Activated CD4-positive, alpha-beta T cell treated with anti-CD3 and anti-CD28 coated beads, Interleukin-2, amount 10 ng/mL, durations not matched to agents 7 days and 5 days (primary cell): ENCODE measurements at places on chromosomes 2 and 18. TPM values are rescaled to one million over a fixed set of nuclear protein-coding genes. Genes with fewer than 3 reads are reported as not detected.
A peak's percentile ranks its signal among the peaks of the same experiment; 100 is the strongest.

CFLAR gene
- total RNA-seq: 98.4 TPM

DNA sequence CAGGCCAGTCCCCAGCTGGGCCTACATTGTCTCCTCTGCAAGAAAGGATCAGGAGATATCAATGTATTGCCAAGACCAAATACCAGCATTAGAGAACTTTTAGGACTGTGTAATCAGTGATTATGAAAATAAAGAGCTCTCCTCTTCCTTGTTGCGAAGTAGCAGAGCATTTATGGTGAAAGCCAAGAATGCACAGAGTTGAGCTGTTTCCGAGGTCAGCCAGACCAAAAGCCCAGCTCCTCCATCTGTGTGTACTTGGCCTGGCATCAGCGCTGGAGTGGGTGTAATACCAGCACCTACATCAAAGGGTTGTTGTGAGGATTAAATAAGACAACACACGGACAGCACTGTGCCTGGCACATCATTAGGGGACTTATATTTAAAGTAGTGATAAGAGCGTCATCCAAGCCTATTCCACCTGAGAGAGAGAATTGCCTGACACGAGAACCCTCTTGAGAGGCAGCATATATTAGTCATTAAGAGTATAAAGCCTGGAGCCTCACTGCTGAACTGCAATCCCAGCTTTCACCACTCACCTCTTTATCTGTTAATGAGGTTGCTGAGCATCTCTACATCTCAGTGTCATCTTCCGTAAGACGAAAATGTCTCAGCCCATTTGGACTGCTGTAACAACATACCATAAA, 7.4 kb upstream of the SLC16A14 start:
- no peak overlapping the region for H3K27ac ChIP-seq
- no peak overlapping the region for H3K4me3 ChIP-seq
- H3K36me3 ChIP-seq: no peaks in the 10 kb centered on the region
- no peaks in the 10 kb centered on the region for H3K4me1 ChIP-seq
- H3K27me3 ChIP-seq: peaks cover 3% of the 10 kb centered on the region
- no peak for DNase-seq

PIEZO2 gene
- total RNA-seq: not detected

DNA sequence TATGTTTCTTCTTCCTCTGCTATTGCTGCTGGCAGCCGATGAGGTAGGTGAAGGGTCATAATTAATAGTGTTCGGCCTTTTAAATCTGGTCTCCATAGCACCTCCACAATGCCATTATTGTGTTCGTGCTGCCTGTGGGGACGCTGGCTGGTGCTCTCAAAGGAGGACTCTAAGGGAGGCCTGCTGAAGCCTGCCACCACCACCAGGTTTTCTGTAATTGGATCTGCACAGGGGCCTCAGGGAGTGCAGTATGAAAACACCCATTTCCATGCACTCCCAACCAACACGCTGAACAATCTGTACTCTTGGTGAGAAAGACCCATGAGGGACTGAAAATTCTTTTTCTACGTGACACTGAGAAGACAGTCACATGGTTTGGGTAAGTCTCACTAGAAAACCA, 17.6 kb upstream of the CLIP4 start:
- no peaks in the 10 kb centered on the region for H3K36me3 ChIP-seq
- H3K4me3 ChIP-seq: no peak overlapping the region
- DNase-seq: no peak
- H3K4me1 ChIP-seq: peaks cover 2% of the 10 kb centered on the region

DNA sequence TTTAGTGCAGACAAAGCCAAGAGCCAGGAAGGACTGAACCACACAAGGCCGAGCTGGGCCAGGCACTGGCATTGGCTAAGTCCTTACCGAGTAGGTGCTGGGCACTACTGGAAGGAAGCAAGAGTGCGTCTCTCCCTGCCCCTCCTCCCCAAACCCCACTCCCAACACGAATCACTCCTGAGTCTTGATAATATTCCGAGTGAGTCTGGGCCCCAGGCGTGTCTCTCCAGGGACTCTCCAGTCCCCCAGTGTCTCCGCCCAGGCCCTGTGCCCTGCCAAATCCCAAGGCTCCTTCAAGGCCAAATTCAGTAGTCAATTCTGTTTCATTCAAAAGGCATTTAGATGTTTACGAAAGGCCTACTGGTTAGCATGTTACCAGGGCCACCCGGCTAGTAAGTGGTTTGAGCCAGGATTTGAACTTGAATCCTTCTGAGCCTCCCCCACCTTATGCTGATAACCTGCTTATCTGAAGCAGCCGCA, 82.8 kb downstream of the GLI2 start:
- H3K27ac ChIP-seq: no peak overlapping the region
- no peaks in the 10 kb centered on the region for H3K36me3 ChIP-seq
- no peak for DNase-seq
- no peak overlapping the region for H3K4me3 ChIP-seq

GRCh38 chr18:73719611-73720010, 428.0 kb downstream of the FBXO15 start:
- DNase-seq: no peak
- no peak overlapping the region for H3K27ac ChIP-seq
- no peaks in the 10 kb centered on the region for H3K4me1 ChIP-seq
- no peaks in the 10 kb centered on the region for H3K27me3 ChIP-seq

OTOS gene
- total RNA-seq: not detected

DNA sequence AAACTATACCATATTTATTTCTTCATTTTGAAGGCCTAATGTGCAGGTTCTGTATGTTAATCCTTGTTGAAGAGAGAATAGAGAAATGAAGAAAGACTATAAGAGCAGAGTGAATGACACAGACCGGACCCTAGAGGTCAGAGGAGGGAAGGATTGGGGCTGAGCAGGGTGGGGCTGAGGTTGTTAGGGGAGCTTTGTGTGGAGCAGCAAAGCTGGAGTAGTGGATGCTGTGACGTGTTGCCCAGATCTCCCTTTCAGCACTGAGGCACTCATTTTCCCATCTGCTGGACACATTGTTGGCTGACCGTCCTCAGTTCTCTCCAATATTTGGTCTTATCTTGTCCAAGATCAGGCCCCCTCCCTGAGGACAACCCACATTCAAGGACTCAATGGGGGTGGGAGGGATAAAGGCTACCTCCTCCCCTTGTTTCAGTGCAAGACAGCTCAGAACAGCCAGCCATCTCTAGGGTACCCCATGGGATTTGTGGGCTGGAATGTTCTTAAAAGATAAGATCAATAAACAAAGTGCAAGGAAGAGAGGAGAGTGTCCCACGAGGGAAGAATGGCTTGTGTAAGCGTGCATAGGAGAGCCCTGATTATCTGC, 143.6 kb downstream of the TDRD15 start:
- DNase-seq: no peak
- no peak overlapping the region for H3K4me3 ChIP-seq
- H3K36me3 ChIP-seq: no peaks in the 10 kb centered on the region
- no peaks in the 10 kb centered on the region for H3K4me1 ChIP-seq

ITGA4 gene
- total RNA-seq: 160 TPM

DNA sequence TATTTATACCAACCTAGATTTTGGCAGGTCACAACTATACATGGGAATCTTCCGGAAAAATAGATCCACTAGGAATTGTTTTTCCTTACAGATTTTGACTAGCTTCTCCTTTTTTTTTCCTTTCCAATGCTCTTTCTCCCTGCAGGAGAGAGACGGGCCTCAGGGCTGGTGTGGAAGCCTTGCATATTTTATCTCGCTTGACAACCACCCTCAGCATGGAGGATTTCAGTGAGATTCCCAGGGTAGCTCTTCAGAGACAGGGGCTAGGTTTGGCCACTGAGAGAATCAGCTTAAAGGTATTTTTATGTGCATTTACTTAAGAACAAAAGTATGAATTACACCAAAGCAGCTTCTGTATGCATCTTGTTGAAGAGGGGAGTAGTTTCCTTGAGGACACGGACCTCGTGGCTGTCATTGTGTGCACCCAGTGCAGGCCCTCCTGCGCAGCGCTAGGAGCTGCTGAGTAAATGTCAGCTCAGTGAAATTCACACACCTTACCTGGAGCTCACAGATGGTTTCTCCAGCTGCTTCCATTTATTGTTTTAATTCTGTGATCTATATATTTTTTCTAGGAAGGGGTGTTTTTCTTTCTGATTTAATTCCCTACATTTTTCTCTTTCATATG, 54.4 kb downstream of the TRAPPC12 start:
- H3K36me3 ChIP-seq: peaks cover 3% of the 10 kb centered on the region
- no peak overlapping the region for H3K27ac ChIP-seq
- no peak overlapping the region for H3K4me3 ChIP-seq
- no peaks in the 10 kb centered on the region for H3K27me3 ChIP-seq

CD207 gene
- total RNA-seq: not detected

GRCh38 chr2:35220461-35220860, 1135.1 kb upstream of the CRIM1 start:
- H3K27me3 ChIP-seq: no peaks in the 10 kb centered on the region
- H3K4me3 ChIP-seq: no peak overlapping the region
- no peak overlapping the region for H3K27ac ChIP-seq
- DNase-seq: no peak
- no peaks in the 10 kb centered on the region for H3K36me3 ChIP-seq

DNA sequence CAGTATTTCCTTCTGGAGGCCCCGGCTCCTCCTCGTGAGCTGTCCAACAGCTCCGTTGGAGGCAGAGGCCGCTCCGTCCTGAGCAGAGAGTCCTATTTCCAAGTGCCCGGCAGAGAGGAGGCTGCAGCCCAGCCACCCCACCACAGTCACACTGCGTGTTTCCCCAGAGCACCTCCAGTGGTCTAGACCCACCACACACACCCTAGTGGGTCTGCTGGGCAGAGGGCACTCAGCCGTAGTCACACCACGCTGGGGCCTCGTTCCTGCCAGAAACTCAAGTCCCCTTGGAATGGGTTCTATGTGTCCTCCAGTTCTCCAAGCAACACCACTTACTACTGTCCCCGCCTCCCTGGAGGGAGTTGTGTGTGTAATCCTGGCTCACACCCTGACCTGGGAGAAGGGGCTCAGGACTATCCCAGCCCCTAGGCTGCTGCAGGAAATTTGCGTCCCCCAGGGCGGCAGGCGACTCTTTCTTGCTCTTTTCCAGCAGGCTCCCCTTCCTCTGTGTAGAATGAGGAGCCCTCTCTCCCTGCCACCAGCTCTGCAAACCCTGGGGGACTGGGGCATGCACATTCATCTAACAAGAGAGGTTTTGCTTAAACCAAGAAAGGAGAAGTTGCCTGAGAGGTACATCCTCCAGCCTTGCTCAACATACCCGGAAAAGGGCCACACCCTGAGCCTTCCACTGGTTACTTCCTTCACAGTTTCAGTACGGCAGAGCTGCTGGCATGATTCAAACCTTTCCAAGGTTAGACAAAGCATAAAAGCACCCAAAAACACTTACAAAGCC, 114.1 kb downstream of the NDUFA10 start:
- H3K4me1 ChIP-seq: peaks cover 40% of the 10 kb centered on the region
- no peak overlapping the region for H3K27ac ChIP-seq
- DNase-seq: peak; percentile 76
